ENCODE measurements at places on chromosomes 5 and 9. TPM values are rescaled to one million over a fixed set of nuclear protein-coding genes. Genes with fewer than 3 reads are reported as not detected.

- no peak for DNase-seq
- H3K4me3 ChIP-seq, result no peak overlapping the region
- H3K36me3 ChIP-seq, result no peaks in the 10 kb centered on the region
- H3K27me3 ChIP-seq, result no peaks in the 10 kb centered on the region
Measured at GRCh38 chr5:18959535-18959934, 1028.5 kb downstream of the CDH18 start.

- DNase-seq, result no peak
- H3K4me1 ChIP-seq, result no peaks in the 10 kb centered on the region
- no peaks in the 10 kb centered on the region for H3K27me3 ChIP-seq
Measured at GRCh38 chr5:108966910-108967309, 219.2 kb downstream of the FER start.

- no peaks in the 10 kb centered on the region for H3K4me1 ChIP-seq
- H3K4me3 ChIP-seq, result no peak overlapping the region
- peaks cover 49% of the 10 kb centered on the region for H3K36me3 ChIP-seq
- H3K27ac ChIP-seq, result no peak overlapping the region
Measured at GRCh38 chr9:137267933-137268355, 9.6 kb upstream of the TOR4A start.

DNA sequence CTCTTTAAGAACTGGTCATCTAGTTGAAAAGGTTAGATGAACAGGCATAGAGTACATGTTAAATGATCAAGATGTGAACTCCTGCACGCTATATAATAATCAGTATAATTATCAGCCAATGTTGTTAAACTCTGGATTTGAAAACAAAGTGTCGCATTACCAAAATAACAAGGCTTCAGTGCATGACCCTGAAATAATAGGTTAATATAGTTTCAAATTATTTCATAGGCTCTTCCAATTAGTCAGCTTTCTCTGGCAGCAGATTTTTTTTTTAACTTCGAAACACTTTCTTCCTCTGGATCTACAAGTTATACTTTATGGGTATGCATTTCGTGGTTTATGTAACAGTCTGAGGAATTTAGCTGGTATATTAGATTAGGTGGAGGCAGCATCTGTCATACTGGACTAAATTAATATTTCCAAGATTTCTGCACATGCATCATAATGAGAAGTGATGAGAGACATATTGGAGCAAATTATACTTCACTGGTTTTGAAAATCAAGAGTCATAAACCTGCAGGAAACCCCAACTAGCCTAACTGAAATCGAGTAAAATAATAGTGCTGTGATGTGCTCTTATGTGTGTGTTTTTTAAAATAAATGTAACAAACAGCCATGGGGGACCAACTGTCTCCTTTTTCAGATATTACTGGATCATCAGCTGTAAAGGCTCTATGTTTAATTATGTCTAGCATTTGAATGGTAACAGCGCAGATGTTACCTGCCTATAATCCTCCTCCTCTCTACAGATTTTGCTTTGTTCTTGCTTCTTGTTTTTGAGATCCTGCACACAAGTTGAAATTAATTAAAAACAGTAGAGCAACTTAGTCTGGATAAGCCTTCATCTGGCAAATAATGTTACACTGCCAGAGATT is 85.9 kb upstream of the CKMT2 start:
- H3K36me3 ChIP-seq, result peaks cover 3% of the 10 kb centered on the region
- no peak overlapping the region for H3K27ac ChIP-seq

DNA sequence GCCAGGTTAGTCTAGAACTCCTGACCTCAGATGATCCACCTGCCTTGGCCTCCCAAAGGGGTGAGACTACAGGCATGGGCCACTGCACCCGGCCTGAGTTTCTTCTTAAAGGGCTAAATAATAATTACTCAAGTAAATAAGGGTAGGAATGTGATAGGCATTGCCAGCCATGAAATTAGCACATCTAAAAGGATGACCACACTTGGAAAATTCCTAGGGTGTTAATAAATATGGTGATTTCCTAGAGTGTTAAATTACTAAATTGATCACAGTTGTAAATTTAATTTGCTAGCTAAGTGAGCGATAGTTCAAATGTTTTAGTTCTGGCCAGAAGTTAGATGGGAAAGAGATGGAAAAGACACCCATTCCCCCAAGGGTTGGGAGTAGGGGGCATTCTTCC is 53.4 kb downstream of the UBAP1 start:
- H3K27me3 ChIP-seq, result no peaks in the 10 kb centered on the region
- H3K4me1 ChIP-seq, result no peaks in the 10 kb centered on the region
- DNase-seq, result no peak
- H3K36me3 ChIP-seq, result peaks cover 45% of the 10 kb centered on the region

GRCh38 chr9:72586388-72587130 is 65.2 kb downstream of the TMC1 start:
- H3K4me1 ChIP-seq, result no peaks in the 10 kb centered on the region
- H3K4me3 ChIP-seq, result no peak overlapping the region
- no peak for DNase-seq

GRCh38 chr5:43192558-43193180 is 644 bp downstream of the NIM1K start:
- peak; percentile 47 for DNase-seq
- peaks cover 49% of the 10 kb centered on the region for H3K27me3 ChIP-seq
- H3K4me1 ChIP-seq, result no peaks in the 10 kb centered on the region
- no peaks in the 10 kb centered on the region for H3K36me3 ChIP-seq
- peak overlapping the region; percentile 78 for H3K4me3 ChIP-seq

GRCh38 chr9:137589441-137590122 is 730 bp downstream of the ZMYND19 start:
- no peak overlapping the region for H3K27ac ChIP-seq
- DNase-seq, result peak; percentile 64
- peak overlapping the region; percentile 89 for H3K4me3 ChIP-seq

The SUSD3 gene
- 4.6 TPM for total RNA-seq

The EFNA5 gene
- 81.7 TPM for total RNA-seq

The DOCK2 gene
- 1.7 TPM for total RNA-seq

All from endodermal cell (in vitro differentiated cells).